ENCODE measurements at places on chromosomes 1 and 21.
A peak's percentile ranks its signal among the peaks of the same experiment; 100 is the strongest.

DNA sequence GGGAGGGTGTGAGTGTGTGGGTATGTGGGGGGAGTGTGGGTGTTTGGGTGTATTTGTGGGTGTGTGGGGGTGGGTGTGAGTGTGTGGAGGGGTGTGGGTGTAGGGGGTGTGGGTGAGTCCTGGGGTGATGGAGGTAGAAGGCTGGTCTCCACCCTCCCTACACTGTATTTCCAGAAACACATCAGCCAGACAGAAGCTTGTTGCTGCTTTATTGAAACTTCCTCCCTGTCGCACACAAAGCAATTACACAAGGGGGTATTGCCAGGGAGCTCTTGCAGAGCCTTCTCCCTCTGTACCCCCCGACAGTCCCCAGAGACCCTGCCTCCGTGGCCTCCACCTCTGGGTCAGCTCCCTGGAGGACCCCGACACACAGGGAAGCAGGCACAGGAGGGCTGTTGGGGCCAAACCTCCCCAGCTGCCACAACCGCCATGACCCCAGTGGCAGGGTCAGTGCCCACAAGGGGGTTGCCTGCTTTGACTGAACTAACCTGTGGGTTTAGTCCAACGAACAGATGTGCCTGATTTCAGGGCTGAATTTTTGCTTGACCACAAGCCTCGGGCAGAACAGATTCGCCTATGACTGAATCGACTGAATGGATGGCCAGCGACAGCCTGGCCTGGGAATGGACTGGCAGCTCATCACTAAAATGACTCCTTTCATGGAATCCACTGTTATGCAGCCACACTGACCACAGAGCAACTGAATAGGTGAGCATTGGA is 9.1 kb upstream of the MATN1 start:
- no peak for DNase-seq

GRCh38 chr1:180246579-180246978 is 16.5 kb downstream of the LHX4 start:
- no peak for DNase-seq

DNA sequence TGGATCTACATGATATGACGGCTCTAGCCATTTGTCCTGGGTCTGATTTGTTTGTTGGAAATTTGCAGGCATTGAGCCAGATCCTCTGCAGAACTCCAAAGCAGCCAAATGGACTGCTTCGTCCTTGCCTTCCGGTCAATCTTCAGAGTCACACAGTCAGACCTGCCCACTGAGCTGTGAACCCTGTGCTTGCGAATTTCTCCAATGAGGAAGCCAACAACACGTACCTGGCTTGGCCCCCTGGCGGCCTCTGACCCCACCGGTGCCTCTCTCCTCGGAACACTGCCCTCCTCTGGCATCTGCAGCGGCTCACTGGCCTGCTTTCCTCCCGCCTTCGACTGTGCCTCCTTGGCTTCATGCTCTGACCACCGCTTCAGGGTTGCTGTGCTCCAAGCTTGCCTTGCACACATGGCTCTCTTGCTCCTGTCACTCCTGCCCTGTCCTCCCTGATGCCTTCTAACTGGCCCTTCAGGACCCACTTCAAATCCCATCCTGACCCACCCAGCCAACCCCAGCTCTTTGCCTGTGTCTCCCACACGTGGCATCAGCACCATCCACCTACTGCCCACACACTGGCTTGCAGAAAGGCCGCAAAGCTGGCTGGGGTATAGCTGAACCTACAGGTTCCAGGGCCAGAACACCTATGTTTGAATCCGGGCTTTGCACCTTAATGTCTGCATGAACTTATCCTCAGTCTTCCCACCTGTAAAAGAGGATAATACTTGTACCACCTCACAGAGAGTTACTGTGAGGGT is 128.2 kb downstream of the KCNN3 start:
- no peak for DNase-seq

DNA sequence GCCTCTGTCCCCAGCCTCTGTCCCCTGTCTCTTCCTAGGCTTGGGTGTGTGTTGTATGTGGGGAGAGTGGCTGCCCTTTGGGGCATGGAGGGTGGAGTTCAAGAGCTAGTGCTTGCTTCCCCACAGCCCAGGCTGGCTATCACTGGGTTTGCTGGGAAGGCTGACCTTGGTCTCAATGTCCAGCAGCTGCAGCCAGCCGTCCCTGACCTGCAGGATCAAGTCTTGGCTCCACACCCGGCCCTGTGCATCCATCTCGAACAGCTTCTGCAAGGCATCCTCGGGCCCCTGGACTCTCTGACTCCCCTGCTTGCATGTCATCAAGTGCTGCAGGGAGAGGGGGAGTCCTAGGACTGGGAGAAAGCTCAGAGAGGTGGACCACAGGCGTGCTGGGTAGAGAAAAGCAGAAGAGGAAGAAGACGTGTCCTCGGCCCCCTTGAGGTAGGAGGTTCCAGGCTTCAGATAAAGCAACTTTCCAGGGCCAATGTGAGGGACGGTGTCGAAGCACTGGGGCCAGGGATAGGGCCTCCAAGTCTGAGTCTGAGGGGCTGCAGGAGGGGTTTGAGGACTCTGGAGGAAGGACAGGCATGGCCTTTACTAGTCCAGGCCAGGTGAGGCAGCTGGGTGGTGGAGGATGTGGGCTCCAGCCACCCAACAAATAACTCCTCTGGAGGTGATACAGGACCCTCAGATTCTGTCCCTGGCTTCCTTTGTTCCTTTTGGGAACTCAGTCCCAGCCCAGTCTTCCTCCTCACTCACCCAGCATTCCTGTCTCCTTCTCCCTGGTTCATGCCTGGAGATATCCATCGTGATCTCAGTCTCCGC is 4.0 kb downstream of the EPS8L3 start:
- DNase-seq: no peak

- DNase-seq: no peak
Measured at GRCh38 chr1:239367196-239367810, 19.1 kb upstream of the CHRM3 start.

DNA sequence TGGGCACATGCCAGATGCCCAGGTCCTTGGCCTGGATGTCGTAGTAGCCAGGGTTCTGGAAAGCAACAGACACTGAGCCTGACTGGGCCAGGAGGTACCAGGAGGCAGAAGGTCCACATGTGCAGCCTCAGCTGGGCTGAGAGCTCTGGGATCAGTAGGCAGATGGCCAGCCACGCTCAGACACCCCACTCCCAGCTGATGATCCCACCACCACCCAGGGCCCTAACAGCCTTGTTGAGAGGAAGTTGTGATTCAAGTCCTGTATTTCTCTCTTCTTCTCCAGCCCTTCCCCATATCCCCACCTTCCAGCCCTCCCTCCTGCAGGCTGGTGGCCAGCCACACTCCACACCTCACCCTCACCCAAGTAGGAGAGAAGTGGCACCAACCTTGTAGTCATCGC is 4.0 kb downstream of the ITLN2 start:
- no peak for DNase-seq

DNA sequence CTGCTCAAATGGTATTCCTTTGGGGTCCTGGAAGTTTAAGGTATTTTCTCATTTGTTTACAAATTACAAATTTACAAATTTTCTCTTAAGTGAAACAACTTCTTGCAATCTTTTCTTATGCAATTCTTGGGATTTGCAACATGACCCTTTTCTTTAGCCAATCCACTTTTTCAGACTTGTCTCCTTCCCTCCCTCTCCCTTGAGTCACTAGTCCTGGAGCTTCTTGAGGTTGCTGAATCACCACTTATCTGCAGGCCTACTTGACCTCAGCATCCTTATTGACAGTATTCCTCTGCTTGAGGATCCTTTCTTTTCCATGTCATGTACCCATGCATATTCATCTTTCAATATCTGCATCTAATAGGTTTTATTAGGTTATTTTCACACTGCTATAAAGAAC is 302.8 kb upstream of the ADAMTS5 start:
- DNase-seq: peak; percentile 95

GRCh38 chr1:94425821-94426484 is 7.8 kb downstream of the ABCD3 start:
- DNase-seq: no peak

- DNase-seq: peak; percentile 88
Measured at GRCh38 chr1:245788269-245788668, 633.5 kb downstream of the KIF26B start.

- no peak for DNase-seq
Measured at GRCh38 chr1:180926164-180926981, 13.7 kb downstream of the KIAA1614 start.
